Adrenal gland (tissue), 19 donors: ENCODE measurements at places on chromosomes 11 and 22. TPM values are rescaled to one million over a fixed set of nuclear protein-coding genes. Genes with fewer than 3 reads are reported as not detected.

DNA sequence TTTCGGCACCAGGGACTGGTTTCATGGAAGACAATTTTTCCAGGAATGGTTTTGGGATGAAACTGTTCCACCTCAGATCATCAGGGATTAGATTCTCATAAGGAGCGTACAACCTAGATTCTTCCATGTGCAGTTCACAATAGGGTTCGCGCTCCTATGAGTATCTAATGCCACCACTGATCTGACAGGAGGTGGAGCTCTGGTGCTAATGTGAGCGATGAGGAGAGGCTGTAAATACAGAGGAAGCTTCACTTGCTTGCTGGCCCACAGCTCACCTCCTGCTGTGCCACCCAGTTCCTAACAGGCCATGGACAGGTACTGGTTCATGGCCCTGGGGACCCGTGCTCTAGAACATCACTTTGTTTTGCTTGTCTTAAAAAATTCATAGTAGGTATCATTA is 41.8 kb upstream of the AMPD3 start:
- no peak for DNase-seq

The RHOD gene
- polyA plus RNA-seq = 4.1 TPM

- DNase-seq = no peak
These were observed 8.3 kb downstream of the CD81 start for GRCh38 chr11:2385156-2386151.

DNA sequence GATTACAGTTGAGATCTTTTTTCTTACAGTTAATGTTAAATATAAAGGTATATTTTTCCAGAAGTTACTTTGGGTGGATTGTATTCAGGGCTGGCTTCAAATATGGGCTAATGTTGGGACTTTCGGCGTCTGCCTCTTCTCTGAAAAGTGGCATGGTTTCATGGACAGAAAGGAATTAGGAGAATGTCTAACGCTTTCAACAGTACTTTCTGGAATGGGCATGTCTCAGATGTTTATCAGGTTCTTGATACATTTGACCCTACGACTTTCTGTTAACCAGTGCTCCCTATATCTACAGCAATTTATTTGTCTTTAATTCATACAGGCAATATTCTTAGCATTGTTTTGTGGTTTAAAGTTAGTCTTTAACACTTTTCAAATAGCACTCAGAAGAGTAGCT is 33.7 kb downstream of the ZC3H12C start:
- DNase-seq = no peak

DNA sequence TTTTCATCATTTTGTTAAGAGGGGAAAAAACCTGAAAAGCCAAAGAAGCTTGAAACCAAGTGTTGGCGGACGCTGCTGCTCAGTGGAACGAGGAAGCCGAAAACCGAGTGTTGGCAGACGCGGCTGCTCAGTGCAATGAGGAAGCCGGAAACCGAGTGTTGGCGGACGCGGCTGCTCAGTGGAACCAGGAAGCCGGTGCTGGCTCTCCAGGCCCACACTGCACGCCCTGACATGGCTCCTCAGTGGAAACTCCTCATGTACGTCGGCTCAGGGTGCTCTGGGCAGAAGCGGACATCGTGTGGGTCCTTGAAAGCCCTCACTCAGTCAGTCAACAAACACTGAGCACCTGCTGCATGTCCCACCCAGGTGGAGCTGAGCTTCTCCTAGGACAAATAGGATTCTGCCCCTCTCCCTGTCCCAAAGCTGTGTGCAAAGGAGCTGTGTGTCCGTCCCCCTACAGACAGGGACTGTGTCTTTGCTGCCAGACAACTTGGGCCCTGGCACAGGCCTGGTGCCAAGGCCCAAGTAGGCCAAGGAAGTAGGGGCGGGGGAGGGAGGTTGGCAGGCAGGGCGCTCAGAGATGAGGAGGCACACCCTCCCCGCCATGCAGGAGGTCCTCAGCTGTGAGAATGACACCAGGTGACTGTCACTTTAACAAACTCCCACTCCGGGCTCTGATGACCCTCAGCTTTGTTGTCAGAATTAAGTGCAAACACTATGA is 37.3 kb downstream of the PHF21B start:
- no peak for DNase-seq

The LINC01488 gene
- polyA plus RNA-seq = not detected

GRCh38 chr22:38924347-38924952 is 33.0 kb upstream of the APOBEC3A start:
- peak; percentile 80 for DNase-seq

GRCh38 chr11:104991994-104992393 is 23.6 kb upstream of the CASP4 start:
- no peak for DNase-seq

DNA sequence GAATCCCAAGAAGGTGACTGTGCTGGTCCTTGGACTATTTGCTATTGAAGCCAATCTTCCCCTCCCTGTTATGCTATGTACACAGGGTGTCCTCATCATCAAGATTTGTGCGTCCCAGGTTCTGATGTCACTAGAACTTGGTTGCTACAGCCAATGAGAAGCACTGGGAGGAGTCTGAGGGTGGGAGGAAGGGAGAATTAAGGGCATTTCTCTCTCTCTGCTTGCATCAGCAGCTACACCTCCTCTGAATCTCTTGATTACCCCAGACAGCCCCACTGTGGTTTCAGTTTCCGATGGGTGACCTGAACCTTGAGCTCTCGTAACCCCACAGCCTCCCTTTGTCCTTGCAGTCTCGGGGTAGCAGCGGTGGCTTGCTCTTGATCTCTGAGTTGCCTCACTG is 212.4 kb upstream of the SESN3 start:
- DNase-seq = no peak

DNA sequence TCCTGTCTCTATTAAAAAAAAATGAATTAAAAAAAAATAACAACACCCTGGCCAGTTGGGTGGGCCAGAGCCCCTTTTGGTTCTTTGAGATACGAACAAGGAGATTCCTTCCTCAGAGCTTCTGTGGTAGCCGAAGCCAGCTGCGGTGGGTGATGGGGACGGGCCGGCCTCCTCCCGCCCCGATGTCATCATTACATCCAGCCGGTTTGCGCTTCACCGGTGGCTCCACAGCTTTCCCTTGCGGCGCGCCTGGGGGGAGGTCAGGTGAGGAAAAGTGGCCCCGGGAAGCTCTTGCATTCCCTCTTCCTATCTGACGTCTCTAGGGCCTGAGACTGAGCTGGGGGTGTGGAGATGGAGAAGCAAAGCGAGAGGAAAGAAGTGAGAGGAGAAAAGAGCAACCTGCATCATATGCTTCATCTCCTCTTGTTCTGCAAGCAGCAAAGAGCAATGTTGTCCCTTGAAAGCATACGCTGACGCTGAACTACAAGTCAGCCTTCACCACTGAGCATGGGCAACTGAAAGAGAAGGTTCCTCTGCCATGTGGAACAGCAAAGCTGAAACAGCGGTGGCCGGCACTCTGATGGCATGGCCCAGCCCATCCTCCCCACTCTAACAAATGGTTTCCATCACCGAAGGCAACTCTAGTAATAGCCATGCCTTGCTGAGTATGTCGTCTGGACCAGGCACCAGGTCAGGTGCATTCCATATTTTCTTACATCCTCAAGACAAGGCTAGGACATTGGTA is 6.0 kb downstream of the ADAMTS8 start:
- no peak for DNase-seq

The NRGN gene
- 9.6 TPM for polyA plus RNA-seq

The VPREB1 gene
- not detected for polyA plus RNA-seq

GRCh38 chr22:47001288-47001687 is 238.8 kb downstream of the TBC1D22A start:
- no peak for DNase-seq

- DNase-seq = no peak
These were observed 43.9 kb downstream of the FAT3 start for GRCh38 chr11:92268546-92268945.

GRCh38 chr22:33984656-33985285 is 64.5 kb upstream of the LARGE1 start:
- no peak for DNase-seq

DNA sequence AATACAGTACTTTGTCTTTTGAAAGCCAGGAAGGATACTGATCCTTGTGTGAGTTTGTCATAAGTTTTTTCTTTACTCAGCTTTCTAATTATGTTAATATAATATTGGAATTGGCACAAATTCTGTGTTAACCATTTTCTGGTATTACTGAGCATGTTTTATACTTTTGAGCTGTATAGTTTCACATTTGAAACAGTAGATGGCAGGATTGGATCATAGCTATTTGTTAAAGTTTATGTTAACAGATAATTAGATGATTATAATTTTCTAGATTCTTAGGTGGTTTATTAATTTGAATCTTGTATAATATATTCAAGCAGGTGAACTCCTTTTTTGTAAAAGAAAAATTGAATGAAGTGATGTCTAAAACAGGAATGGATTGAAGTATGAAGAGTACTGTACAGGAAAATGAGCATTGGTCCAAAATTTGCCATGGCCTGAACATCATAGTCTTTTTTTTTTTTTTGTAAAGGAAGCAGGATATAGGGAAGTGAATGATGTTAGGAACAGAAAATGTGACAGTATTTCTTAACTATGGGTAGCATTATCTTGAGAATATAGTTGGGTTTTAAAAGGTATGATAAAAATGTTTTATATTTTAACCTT is 102.0 kb downstream of the CYP2R1 start:
- no peak for DNase-seq

DNA sequence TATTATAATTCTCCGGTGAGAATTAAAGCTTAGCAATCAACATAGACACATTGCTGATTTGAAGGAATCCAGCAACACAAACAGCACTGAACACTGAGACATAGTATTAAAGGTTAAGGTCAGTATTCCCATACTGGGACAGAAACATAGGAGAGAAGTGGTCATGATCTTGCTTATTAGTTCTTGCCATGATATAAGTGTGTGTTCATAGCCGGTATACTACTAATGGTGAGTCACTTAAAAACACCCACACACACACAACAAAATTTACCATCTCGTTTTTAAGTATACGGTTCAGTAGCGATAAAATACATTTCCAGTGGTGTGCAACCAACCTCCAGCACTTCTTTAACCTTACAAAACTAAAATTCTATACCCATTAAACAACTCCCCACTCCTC is 96.3 kb downstream of the C11orf65 start:
- DNase-seq = no peak
